ENCODE measurements at places on chromosomes 3 and 15.

- DNase-seq = no peak
Observed at GRCh38 chr3:122642935-122643334, 37.7 kb upstream of the PARP14 start.

- DNase-seq = no peak
Observed at GRCh38 chr3:152595975-152596821, 238.7 kb upstream of the P2RY1 start.

DNA sequence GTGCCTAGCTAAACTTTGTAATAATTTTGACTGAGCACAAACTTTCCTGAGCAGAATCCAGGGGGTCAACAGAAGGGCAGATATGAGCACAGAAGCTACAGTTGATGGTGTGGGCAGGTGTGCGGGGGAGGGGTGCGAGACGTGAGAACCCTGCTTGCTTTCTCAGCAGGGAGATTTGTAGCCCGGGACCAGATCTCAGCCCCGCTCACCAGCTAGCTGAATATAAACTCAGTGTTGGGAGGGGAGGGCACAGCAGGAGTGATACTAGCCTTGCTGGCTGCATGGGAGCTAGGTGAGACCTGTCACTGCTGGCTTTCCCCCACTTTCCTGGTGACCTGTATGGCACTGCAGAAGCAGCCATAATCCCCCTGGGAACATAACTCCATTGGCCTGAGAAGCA is 83.4 kb downstream of the CLDN1 start:
- no peak for DNase-seq

- DNase-seq = no peak
Observed at GRCh38 chr15:88637841-88638625, 783 bp upstream of the ISG20 start.

DNA sequence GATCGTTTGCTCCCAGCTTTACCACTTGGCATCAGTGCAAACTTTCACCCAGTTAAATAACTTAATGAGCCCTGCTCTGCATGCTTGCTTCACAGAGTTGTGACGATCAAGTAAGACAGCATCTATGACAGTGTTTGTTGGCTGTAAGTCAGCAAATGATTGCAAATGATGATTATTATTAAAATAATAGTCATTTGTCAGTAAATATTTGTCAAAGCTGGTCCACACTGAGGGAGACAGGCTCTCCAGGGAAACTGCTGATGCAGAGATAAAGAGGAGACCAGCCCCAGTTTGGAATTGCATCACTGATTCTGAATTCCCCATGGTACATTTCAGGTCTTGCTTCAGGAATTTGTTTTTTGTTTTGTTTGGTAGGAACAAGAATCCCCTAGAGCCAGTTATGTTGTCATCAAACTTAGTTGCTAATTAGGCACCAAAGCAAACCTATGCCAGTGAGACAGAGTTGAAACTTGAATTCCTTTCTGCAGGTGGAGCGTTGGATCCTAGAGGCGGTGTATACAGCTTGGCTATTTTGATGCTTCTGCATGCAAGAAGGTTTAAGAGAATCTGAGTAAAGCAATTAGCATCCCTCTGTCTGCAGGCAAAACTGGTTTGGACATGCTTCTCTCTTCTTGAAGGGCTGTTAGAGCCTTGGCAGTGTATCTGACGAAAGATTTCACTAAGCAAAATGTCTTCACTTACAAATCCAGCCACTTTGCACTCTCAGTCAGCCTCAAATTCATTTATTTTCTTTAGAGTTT is 338.6 kb upstream of the TPRG1 start:
- DNase-seq = no peak

GRCh38 chr3:63910891-63911290 is 1.3 kb downstream of the SCAANT1 start:
- DNase-seq = no peak

- DNase-seq = no peak
Observed at GRCh38 chr3:52210037-52210436, 12.1 kb downstream of the ALAS1 start.

GRCh38 chr3:166274351-166275023 is 437.3 kb upstream of the BCHE start:
- no peak for DNase-seq

GRCh38 chr15:79365765-79366164 is 54.9 kb downstream of the TMED3 start:
- peak; percentile 50 for DNase-seq

DNA sequence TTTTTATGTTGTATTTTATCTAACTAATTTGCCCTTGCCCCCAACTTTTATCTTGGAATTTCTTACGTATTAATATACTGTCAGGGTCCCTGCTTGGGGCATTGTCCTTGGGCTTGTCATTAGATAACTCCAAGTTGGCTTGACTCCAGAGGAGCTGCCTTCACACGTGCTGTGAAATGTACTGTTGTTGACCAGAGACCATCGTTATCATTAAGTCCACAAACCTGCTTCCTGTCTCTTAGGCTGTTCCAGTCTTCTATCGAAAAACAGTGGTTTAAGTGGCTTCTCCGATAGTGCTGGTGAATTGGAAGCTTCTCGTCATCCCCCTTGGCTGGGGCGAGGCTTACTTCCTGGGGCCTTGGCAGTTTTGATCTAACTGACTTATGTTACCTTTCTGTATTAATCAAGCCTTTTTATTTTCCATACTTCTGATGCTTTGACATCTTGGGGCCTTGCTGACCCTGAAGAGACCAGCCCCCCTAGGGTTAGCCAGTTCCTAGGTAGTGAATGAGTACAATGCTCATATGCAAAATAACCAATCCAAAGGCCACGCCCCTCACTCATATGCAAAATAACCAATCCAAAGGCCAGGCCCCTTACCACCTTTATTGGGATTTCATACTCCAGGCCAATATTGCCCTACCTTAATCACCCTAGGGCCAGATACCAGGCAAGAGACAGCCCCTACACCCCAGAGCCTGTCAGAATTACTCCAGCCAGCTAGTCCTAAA is 164.5 kb downstream of the IGF1R start:
- DNase-seq = no peak

DNA sequence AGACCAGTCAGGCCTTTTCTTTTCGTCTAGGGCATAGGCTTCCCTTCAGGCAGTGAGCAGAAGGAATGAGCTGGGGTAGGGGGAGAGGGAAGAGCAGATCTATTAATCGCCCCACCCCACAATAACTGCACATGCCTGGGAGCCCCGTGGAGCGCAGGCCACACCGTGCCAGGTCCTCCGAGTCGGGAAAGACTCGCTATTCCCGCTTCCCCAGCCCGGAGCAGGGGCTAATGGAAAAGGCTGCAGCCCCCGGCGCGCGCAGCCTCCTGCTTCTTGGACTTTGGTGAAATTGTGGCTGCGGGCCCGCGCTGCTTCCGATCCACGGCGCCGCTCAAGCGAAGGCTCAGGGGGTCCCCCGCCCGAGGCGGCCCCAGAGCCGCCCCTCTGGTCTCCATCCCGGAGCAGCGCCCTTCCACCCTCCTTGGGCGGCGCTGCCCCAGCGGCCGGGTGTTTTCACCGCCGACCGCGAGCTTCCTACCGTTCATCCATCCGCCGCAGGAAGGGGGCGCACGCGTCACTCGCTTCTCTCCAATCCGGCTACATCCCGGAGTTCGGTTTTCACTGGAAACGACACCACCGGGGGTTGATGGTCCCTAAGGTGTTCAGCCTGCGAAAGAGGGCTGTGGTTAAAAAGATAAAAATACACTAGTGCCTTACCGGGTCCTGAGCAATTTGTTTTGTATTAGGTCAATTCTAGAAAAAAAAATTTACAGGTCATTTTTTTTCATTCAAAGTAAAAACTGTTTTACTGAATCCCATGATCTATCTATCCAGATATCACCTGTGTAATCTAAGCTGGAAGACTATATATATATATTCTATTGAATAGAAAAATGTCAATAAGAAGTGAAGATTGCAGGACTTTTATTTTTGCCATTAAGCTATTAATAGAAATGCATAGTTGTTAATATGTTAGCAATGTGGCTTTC is 4.4 kb upstream of the SYNM start:
- DNase-seq = no peak
